ENCODE measurements at places on chromosomes 11 and 22.

- DNase-seq, result peak; percentile 18
Measured at GRCh38 chr11:2991452-2992233, 486 bp downstream of the NAP1L4 start.

DNA sequence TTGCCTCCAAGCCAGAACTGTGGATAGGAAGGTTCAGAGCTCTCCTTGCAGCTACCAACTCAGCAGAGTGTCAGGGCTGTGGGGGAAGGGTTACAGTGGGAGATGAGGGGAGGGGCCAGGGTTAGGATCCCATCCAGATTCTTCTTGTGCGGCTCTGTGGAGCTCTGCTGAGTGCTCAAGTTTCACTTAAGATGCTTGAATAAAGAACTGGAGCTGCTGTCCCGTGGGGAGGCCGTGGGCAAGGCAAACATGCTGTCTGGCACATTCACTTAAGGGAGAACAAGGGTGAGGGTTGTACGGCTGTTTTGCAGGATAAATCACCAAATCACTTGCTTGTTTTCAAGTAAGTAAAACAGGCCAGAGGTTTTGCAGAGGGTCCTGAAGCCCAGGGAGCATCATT lies 197.1 kb downstream of the FAM76B start:
- no peak for DNase-seq

DNA sequence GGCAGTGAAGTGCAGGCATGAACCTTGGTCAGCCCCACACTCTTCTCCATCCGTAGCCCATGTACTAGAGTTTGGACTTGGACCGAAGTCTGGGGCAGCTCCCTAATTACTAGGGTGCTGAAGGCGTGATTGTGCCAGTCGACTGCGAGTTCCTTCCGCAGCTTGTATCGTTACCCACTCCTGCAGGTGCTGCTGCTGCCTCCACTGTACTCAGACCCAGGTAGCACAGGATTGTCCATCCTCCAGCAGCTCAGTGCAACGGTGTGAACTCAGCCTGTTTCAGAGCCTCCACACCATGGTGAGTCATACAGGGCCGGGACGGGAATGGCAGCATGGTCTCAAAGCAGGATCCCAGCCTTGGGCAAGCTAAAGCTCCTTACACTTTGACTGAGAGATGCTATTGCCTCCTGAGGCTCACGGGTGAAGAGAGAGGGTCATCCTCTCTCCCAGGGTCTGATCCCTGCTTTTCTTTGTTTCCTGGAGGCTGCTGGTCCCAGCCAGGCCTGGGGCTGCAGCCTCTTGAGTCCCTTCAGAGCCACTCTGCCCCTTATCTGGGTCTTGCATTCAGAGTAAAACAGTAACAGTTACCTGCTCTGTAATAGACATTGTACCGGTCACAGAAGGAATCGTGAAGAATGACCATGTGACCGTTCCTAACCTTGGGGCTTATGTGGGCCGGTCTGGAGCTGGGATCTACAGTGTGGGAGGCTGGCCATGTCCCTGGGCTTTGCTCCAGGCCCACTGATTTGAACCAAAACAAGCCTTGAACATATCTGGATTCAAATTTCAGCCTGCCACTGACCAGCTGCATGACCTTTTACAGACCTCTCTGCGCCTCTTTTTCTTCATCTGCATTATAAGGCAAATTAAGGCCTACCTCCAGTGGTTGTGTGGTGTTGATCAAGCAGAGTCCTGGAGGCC lies 1.7 kb downstream of the TKFC start:
- no peak for DNase-seq

DNA sequence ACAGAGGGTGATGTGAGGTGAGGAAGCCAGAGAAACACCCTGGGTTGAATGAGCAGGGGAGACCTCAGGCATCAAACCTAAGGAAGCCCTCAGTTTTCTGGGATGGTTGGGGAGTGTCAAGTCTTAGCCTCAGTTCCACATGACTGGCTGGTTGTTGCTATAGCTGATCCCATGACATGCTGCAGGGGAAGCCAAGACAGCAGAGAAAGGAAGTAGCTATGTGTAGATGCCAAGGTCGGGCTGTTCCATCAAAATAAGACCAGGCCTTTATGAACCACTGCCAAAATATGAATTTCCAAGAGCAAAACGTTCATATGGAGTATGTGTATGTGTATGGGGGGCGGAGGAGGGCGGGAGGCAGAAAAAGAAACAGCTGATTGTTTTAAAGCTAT lies 11.6 kb downstream of the CD59 start:
- DNase-seq, result no peak

Measured in activated CD4-positive, alpha-beta T cell treated with anti-CD3 and anti-CD28 coated beads, Interleukin-2, amount 50 U/mL, for 16 hours (primary cell).